ENCODE measurements at places on chromosomes 1 and 21. TPM values are rescaled to one million over a fixed set of nuclear protein-coding genes. Genes with fewer than 3 reads are reported as not detected.
A peak's percentile ranks its signal among the peaks of the same experiment; 100 is the strongest.

- DNase-seq = no peak
Measured at GRCh38 chr1:116492358-116492811, 78.4 kb downstream of the CD58 start.

GRCh38 chr21:33505833-33506232 lies 14.3 kb upstream of the DNAJC28 start:
- DNase-seq = no peak

DNA sequence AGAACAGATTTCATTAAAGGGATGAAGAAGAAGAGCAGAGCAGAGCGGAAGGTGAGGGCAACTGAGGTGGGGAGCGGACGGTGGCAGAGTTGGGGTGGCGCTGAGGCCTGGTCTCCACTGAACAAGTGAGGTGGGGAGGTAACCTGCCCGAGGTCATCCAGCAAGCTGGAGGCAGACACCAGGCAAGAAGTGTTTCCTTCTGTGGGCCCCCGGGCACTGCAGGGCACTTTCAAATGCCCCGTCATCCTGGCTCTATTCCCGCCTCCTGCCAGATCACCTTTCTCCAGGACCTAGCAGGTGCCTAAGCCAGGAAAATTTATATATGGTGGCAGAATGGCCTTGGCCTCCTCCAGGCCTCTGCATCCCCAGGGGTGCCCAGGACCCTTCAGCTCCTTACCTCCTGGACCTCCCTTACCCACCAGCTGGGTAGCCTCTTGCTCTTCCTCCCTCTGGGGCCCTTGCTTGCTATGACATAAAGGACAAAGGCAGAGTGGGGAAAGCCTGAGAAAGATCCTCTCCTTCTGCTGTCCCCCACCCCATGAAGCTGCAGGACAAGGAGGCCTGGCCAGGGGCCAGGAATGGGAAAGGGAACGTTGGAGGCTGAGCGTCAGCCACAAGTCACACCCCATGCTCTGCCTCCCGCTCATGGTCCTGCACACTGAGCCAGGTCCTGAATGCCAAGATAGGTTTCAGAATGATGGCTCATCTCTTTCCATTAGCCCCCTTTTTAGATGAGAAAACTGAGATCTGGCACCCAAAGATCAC lies 29.0 kb downstream of the VWA5B1 start:
- peak; percentile 44 for DNase-seq

DNA sequence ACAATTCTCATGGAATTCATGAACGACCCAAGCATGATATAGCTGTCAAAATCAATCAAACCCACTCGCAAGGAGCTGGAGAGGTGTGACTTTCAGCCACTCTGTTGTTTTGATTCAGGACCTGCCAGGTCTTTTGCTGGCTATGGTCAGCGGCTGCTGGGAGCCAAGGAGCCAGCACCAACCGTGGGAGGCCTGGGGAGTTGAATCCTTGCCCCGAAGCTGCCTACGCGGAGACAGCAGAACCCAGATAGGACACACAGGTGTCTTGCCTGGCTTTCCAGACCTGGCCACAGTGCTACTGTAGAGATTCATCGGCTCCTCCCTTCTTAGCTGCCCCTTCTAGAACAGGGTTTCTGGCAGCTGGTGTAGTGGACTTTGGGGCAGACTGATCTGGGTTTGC lies 42.7 kb downstream of the ZSCAN20 start:
- no peak for DNase-seq

DNA sequence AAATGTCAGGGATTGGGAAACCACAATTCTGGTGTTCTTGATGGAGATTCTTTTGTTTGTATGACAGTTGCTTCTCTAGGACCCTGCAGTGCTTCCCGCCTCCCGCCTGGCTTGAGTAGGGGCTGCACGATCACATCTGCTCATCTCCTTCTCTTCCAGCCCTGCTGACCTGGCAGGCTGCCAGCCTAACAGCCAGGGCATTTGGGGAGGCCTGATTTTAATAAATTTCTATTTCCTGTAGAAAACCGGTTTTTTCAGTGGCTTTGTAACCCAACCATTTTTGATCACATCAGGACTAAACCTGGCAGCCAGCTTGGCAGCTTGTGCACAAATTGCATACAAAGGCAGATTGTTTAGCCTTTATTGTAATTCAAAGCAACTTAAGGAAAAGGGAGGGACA lies 78.9 kb downstream of the UBE2U start:
- DNase-seq = no peak

The UBIAD1 gene
- 12.0 TPM for total RNA-seq

The CORT gene
- 0.33 TPM for total RNA-seq

GRCh38 chr1:41768583-41768982 lies 150.1 kb downstream of the HIVEP3 start:
- DNase-seq = no peak

GRCh38 chr1:119220991-119221390 lies 80.5 kb upstream of the WARS2 start:
- no peak for DNase-seq

DNA sequence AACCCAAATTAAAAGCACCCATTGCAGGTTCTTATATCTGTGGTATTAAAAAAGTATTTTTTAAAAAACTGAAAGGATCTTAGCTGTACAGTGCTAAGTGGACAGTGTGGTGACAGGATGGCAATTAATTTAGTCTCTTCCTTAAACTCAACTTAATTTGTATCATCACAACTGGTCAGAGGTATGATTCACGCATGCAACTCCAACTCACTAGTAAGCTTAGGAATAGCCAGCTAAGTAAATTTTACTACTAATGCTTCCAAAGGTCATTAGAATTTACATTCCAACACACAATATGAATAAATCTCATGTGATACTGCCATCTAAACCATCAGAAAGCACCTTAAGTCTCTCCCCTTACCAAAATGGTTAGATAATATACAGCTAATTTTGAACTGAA lies 35.4 kb downstream of the ENAH start:
- DNase-seq = no peak

DNA sequence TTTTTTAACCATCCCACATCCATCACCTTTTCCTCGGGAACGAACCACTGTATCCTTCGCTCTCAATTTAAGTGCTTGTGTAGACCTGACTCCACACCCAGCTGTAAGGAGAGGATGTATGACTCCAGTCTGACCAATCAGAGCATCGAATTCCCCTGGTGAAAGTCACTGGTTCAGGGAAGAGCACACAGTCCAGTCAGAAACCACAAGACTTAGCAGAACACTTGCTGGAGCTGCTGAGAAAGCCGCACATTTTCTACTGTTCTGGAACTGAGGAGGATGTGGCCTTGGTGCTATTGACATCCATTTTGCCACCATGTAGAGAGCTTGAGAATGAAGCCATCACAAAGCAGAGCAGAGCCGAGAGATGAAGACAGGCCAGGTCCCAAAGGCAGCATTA lies 59.9 kb upstream of the CNN3 start:
- no peak for DNase-seq

- no peak for DNase-seq
Measured at GRCh38 chr1:3485016-3485415, 30.6 kb downstream of the ARHGEF16 start.

DNA sequence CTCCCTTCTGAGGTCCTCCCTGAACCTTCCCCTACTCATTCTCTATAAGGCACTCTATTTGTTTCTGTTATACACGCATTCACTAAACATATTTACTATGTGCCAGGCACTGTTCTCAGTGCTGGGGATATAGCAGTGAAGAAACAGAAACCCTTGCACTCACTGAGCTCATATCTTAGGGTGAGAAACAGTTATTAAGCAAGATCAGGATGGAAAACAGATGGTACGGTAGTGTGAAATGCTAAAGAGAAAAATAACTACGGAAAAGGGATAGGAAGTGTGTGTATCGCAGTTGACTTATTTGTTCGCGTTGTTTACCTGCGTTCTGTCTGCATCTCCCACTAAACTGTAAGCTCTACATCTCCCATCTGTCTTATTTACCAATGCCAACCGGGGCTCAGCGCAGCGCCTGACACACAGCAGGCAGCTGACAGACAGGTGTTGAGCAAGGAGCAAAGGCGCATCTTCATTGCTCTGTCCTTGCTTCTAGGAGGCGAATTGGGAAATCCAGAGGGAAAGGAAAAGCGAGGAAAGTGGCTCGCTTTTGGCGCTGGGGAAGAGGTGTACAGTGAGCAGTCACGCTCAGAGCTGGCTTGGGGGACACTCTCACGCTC lies 572 bp downstream of the CYB5RL start:
- no peak for DNase-seq

DNA sequence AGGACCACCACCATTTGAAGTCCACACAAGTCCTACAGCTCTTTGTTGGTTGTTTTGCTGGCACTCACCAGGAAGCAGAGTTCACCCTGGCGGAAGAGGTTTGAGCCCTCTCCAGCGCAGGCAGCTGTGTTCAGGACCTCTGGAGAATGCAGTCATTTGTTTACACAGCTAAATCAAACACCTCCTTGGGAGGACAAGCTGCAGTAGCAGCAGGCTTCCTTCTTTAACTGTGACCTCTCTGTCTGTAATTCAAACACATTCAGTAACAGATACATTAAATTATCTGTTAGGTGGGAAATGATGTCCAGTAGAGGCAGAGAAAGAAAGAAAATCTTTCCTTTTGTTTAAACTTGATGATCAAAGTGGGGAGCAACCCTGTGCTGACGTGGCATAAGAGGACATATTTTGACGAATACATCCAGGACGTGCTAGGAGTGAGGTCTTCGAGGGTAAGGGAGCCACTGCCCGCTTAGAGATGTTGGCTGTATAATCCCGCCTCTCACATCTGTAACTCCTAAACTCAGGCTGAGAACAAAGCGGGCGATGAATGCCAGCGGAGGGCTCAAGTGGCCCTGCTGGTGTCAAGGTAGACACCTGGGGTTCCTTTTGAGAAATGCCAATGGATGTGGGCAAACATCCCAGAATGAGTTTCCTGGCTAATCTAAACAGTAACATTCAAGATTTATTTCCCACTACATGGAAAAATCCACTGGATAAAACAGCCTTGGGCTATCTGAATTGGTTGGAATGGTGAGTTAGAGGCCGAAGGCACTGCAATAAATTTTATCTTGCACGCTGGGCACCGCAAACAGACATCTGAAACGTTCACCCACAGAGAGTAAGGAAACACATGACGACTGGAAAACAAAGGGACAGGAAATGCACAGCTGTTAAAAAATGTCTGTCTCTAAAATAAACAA lies 51.7 kb downstream of the ABCA4 start:
- no peak for DNase-seq

DNA sequence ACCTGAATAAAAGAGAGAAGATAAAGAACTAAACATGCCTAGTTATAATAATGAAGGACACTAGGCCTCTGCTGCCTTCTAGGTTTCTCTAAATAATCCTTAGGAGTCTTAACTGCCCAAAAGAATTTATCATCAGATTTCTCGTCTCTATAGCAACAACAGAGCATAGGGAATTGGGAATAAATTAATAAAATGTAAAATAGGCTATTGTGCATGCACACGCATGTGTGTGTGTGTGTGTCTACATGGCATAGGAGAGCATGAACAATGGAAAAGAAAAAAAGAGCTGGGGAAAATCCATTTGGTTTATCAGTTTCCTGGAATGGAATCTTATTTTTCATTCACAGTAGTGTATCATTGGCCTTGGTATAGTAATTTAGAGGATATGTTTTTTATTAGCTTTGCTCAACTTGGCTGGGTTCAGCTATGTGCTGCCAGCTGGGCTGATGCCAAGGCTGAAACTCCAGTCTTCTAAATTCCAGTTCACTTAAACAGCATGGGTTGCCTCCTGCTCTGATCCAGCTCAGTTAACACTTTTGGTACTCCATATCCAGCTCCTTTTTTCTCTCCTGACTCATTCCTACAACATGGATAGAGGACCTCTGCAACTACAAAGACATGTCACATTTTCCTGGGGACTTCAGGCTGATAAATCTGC lies 80.6 kb upstream of the SLFNL1 start:
- DNase-seq = peak; percentile 95

The OR2L5 gene
- total RNA-seq = not detected

- peak; percentile 59 for DNase-seq
Measured at GRCh38 chr1:53640701-53641075, 98.3 kb downstream of the GLIS1 start.

DNA sequence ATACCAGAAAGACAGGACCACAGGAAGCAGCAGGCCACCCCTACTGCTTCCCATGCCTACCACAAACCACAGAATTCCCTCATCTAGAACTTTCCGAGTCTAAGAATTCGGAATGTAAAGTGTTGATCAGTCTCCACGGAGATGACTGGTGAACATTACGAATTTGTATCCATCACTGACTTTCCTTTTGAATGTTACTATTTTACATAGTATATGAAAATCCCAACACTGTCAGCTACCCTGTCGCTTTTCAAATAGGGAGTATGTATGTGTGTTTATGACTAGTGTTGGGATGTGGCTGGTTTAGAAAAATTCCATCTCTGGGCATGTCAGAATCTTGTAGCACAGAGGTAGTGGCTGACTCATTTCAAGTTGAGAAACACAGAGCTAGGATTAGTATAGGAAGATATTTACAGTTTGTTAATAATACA lies 118.2 kb downstream of the COQ8A start:
- DNase-seq = no peak

The SYT2 gene
- not detected for total RNA-seq

The HMCN1 gene
- total RNA-seq = 10.6 TPM

The CDK18 gene
- 5.9 TPM for total RNA-seq

The CTSE gene
- not detected for total RNA-seq

DNA sequence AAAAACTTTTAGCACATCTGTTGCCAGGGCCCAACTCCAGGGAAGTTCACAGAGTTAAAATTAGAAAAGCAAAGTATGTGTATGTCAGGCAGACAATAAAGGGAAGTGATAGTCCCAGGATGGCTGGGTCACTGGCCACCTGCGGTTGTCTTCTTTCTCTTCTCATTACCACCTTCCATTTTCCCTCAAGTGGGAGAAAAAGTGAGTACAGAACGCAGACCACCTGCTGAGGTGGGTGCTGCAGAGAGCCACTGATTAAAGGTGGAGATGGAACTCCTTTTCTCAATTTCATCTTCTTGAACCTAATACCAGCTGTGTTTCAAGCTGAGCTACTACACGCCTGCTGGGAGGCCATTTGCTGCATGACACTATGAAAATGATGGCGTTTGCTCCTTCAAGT lies 88.8 kb upstream of the PDE4B start:
- DNase-seq = no peak

DNA sequence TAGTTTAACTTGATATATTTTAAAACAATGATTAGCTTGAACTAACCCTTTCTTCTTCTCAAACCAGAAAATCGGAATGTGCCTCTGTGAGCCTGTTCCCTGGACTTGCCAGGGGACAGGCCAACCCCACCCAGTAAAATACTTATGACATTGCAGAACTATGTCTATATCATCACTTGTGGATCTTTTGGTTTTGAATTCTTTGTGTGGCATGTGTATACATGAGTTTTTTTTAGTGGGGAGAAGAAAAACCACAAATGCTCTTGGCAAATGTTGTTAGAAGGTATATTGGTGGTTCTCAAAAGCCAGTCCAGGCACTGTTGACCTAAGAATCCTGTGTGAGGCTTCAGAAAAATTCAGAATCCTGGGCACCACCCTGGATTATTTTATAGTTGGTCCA lies 347.4 kb downstream of the SIPA1L2 start:
- DNase-seq = no peak

- DNase-seq = no peak
Measured at GRCh38 chr1:87024936-87025540, 110.6 kb downstream of the HS2ST1 start.

DNA sequence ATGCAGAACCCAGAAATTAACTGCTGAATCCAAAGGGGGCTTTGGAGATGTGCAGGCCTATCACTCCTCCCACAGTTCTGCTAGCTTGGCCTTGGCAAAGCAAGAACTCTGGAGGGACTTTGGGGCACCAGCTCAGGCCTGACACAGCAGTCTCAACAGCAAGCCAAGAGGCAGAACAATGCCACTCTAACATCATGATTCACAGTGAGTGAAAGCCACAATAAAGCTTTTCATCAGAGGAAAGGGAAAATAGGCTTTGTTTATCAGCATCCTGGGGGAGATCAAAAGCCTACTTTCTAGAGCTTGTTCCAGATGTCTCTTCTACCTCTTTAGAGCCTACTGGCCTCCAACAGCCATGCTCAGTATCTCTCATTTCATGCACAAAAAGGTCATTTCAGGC lies 283.4 kb downstream of the KCNH1 start:
- DNase-seq = no peak

The RNU1-2 gene
- 18,986 TPM for total RNA-seq
